ENCODE measurements at places on chromosomes 2 and 18.

GRCh38 chr18:55275039-55275901 lies 312.7 kb downstream of the TCF4 start:
- peak; percentile 45 for DNase-seq

DNA sequence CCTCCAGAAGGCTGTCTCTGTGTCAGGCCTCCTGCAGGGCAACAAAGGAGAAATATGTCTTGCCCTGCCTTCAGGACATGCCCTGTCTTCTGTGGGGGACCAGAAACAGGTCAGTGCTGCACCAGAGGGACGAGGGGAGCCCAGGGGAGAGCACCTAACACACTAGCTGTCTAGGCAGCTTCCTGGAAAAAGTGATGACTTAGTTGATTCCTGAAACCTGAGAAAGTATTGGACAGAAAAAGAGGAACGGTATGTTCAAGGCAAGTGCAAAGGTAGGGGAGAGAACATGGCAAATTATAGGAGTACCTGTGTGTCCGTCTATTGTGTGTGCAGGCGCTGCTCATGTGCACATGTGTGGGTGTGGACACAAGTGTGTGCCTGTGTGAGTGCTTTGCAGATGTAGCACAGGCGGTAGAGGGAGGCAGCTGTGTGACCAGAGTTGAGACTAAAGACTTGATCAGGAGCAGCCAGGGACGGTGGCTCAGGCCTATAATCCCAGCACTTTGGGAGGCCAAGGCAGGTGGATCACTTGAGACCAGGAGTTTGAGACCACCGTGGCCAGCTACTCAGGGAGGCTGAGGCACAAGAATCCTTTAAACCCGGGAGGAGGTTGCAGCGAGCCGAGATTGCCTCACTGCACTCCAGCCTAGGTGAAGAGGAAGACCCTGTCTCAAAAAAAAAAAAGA lies 119.5 kb downstream of the GYPC start:
- no peak for DNase-seq

DNA sequence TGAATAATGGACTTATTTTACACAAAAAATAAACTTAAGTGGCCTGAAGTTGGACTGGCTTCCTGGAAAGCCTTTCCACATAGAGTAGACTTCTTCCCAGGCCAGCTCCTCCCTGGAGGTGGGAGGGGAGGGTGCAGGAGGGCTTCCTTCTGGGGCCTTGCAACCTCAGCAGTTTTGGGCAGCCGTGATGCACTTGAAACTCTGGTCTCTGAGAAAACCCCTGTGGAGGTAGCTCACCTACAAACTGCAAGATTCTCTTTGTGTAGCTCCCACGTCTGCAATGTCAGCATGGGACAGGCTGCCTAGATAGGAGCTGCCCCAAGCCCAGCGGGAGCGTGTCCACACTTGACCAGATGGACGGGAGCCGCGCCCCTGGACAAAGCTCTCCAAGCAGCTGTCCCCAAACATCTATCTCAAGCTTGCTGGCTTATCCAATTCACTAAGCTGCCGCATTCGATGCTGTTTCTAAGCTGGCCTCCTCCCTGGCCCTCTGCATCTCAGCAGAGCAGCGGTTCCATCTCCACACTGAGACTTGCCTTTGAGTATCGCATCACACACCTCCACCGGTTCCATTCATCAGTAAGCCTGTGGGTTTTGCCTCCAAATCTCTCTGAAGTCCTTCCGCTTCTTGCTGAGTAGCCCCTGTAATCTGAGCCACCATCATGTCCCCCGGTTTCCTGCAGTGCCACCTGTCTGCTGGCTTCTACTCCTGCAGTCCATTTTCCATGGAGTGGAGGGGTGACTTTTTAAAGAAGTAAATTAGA lies 1.6 kb upstream of the LPIN1 start:
- no peak for DNase-seq

GRCh38 chr2:232658217-232658785 lies 24.9 kb downstream of the EFHD1 start:
- no peak for DNase-seq

DNA sequence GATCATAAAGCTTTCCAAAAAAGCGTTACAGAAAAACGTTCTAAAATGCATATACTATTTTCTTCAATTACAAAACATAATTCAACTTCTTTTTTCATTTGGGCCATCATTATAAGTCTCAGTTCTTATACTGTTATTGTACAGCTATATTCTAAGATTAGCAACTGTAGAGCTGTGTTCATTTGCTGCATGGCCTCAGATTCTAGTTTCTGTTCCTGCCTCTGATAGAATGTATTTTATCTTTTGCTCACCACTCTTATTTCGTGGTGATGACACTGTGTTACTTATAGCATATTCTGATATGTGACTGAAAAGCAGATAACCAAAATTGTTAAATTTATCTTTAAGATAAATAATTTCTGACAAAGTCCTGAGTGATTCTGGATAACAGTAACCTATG lies 67.2 kb downstream of the PTRHD1 start:
- no peak for DNase-seq

DNA sequence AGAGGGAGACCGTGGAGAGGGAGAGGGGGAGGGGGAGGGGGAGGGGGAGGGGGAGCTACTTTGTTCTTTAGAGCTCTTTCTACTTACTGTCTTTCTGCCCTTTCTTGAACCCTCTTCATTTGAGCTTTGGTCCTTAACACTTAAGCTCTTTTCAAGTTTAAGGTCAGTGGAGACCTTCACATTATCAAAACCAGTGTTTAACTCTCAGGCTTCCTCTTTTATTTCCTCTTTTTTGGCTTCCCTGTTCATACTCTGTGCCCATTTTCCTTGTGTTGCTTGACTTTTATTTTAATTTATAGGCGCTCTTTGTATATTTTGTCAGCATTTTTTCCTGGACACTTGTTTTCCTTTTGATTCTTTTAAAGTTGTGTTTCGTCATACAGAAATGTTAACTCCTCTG lies 37.1 kb downstream of the ACSL3 start:
- DNase-seq: no peak

DNA sequence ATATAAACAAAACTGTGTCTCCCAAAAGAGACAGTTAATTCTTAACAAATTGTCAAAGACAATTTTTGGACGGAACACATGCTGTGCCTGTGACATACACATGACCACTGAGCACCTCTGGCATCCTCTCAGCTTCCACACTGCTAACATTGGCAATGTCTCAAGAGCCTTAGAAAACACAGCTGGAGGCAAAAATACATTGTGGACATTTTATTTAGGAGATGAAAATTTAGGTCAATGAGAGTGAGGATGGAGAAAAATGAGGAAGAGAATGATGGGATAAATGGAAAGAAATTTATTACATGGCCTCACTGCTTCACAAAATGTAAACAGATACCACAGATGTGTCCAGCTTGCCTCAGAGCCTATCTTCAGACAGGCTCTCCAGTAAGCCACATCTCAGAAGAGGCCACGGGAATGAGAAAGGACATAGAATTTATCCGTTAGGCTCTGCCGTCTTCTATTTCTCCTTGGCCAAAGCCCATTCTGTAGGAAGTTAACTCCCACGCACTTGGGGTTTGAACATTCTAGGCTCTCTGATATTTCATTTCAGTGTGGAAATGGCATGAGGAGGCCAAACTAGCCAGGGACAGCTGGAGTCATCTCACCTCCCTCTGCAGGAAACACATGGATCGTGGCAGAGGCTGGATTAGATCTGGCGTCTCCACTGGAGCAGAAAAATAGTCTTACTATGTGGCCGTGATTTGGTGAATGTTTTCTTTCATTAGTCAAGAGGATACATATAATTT lies 519.4 kb upstream of the DSEL start:
- no peak for DNase-seq

GRCh38 chr2:41145066-41145465 lies 693.2 kb upstream of the SLC8A1 start:
- no peak for DNase-seq

GRCh38 chr2:43482961-43483360 lies 112.9 kb downstream of the THADA start:
- DNase-seq: no peak

- no peak for DNase-seq
These were observed 66.4 kb upstream of the MSH2 start for GRCh38 chr2:47336259-47337238.

GRCh38 chr18:78579854-78580577 lies 399.6 kb upstream of the SALL3 start:
- DNase-seq: no peak

- DNase-seq: no peak
These were observed 1.6 kb upstream of the SNED1 start for GRCh38 chr2:240996834-240997140.

DNA sequence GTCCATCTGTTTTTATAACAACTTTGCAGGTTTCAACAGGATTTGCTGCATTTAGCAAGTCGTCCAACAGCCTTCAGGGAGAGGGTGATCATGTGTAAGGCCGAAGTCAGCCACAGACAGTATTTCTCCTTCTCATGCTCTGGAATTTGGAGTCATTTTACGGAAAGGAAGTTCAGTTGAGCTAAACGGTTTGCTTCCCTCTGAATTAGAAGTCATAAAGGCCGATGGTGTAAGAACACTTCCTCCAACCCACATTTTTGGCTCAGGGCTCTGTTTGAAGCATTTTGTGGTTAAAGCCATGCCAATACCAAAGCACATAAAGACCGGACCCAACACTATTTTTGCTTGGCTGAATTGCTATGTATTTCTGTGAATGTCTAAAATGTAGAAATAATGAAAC lies 129.5 kb downstream of the TMEM182 start:
- DNase-seq: no peak

- no peak for DNase-seq
These were observed 95.9 kb downstream of the KCNF1 start for GRCh38 chr2:11007331-11008264.

DNA sequence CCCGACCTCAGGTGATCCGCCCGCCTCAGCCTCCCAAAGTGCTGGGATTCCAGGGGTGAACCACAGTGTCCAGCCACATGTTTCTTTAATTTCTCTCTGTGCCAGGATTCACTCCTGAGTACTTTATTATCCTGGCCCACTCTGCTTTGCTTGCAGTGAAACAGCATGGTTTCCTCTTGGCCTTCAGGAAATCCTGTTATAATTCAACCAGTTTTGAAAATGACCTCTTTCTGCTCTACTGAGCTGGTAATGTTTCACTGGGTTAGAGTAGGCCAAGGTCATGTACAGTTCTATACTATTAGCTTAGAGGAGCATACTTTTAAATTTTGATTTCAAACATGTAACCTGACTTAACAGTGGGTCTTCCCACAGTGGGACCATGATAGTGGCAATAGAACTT lies 90.6 kb upstream of the PELI1 start:
- no peak for DNase-seq

DNA sequence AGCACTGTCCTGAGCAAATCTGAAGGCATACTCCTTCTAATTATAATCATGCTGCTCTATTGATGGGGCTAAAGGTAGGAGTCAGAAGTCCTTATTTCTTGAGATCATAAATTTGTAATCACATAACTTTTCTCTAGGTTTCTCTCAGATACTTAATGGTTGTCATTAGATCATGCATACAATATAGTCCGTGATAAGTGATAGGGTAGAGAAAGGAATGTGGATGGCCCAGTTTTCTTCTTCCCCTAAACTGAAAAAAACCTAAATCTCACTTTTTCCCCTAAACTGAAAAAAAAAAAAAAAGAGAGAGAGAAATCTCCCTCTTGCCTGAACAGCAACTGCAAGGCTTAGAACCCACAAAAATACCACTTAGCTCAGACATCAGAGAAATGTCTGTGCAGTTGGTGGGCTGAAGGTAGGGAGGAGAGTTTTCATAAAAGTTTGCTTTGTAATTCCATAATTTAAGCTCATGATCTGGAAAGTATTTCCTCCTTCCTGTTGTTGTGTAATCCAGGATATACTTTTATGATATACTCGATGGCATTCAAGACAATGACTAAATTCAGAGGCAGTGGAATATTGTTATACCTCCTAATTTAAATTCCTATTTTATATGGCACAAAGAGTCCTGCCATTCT lies 79.3 kb upstream of the ITPRID2 start:
- DNase-seq: no peak

DNA sequence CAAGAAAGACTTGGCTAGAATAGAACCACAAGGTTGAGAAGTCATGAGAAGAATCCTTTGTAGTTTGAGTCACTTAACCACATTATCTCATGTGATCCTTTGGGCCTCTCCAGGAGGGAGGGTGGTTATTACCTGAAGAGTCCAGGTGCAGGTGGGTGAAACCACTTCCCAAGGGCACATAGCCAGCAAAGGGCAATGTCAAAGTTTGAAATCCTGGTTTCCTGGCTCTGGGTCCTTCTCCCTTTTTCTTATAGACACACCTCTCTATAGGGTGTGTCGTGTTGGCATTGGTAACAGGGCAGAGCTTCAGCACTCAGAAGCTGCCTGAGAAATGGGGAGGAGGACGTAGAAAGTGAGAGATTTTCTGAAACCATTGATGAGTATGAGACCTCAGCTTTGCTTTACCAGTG lies 137.9 kb downstream of the MGAT5 start:
- DNase-seq: no peak

DNA sequence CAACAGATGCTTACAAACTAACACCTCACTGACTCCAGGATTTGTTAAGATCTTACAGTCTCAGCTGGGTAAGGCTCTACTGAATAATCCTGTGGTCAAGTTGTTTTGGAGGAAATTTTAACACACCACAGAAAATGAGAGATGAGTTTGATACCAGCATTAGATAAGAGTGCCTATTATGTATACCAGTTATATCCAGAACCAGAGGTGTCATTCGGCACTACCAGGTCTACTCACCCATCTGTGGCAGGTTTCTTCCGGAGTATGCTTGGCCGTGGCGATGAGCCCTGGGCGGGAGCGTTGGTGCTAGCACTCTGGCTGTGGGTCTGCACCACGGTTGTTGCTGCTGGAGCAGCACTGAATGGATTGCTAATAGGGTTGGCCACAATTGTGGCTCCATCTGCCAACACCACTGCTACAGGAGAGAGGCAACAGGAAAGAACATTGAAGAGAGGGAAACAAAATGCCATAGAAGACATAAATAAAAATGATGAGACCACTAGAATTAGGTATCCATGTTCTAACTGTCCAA lies 41.2 kb downstream of the SAP130 start:
- peak; percentile 18 for DNase-seq

GRCh38 chr2:61165946-61166345 lies 4.0 kb downstream of the C2orf74 start:
- no peak for DNase-seq

GRCh38 chr2:6999211-6999877 lies 82.1 kb downstream of the RNF144A start:
- DNase-seq: no peak

DNA sequence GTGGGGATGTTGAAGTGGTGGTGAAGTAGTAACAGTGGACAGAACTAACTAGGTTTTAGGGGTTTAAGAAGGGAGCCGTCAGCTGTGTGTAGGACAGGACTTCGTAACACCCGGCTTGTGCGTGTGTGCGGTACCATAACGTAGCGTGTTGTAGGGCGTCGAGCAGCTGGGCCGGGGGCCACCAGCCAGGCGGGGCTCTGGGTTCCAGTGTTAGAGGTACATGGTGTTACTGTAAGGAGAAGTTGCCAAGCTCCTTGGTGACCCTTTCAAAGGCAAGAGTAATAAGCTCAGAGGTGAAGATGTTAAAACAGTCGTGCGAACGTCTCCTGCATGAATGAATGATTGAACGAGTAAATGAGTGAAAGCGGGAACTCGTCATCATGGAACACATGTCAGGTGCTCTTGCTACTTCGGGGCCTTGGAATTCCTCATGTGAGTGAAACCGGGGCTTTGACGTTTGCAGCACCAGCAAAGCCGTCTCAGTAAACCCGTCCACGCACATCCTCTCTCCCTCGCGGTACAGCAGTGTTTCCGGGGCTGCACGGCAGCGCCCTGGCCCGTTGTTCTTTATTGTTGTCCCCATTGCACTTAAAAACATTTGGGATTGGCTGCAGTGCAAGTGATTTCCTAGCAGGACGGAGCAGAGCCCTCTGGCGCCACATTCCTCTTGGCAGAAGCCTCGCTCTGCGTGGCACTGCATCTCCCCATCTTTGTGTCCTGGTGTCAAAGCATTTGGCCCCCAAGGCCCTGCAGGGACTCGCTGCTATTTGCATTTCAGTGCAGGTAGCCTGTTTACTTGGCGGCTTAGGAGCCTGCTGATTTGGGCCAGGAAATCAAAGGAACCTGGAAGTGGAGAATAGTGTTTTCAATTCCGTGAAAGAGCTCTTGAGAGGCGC lies 115.0 kb downstream of the GBX2 start:
- DNase-seq: no peak
